ENCODE measurements at places on chromosomes 16 and 17. TPM values are rescaled to one million over a fixed set of nuclear protein-coding genes. Genes with fewer than 3 reads are reported as not detected.

DNA sequence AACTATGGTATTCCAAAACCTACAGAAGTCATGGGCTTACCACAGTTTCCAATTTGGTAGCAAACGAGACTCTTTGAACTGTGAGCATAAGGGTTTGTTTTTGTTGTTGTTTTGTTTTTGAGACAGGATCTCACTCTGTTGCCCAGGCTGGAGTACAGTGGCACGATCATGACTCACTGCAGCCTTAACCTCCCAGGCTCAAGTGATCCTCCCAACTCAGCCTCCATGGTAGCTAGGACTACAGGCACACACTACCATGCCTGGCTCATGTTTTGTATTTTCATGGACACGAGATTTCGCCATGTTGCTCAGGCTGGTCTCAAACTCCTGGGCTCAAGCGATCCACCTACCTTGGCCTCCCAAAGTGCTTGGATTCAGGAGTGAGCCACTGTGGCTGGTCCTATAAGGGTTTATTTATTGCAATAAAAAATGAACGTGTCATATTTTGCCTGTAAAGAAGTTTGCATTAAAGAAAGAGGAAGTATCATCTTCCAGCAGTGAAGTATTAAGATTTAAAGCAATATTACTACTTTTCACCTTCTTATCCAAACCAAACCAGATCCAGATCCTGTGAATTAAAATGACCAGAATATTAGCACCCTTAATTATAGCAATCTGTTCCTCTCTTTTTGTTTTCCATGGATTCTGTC lies 37.2 kb downstream of the KCNJ2 start:
- no peak for DNase-seq

DNA sequence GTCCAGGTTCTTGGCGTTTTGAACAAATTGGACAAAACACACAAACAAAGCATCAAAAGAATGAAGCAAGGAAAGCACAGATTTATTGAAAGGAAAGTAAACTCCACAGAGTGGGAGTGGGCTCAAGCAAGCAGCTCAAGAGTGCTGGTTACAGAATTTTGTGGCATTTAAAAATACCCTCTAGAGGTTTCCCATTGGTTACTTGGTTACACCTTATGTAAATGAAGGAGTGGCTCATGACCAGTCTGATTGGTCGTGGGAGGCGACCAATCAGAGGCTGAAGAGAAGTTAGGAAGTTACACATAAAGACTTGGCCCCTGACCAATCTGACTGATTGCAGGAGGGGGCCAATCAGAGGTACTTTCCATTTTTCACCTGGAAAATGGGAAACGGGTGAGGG lies 1373.8 kb upstream of the GOT2 start:
- DNase-seq: no peak

DNA sequence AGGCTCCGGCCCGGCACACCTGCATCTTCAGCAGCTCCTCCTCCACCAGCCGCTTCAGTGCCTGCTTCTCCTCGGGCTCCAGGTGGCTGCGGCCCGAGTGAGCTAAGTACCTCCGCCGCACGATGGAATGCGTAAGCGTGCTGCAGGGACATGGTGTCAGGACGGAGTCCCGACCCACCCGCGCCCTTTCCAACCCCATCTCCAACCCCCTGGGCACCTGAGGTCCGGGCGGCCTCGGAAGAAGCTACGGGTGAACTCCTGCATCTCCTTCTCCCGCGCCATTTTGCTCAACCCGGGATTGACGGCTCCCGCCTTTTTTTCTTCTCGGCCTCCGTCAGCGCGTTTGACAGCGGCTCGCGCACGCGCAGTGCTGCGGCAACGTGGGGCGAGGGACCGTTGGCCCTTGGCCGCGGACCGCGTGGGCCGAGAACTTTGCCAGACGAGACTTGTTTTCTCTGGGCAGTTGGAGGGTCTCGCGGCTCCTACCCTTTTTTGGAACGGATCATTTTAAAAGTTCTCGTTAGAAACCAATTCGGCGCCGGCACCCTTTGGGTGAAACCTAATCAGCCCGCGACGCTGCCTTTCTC lies at the start of gene HIRIP3:
Gene HIRIP3 (minus strand): TSS at position 294 of the 587 bp plus-strand sequence. CDS start 12 bp downstream, at position 282.
- no peak for DNase-seq

DNA sequence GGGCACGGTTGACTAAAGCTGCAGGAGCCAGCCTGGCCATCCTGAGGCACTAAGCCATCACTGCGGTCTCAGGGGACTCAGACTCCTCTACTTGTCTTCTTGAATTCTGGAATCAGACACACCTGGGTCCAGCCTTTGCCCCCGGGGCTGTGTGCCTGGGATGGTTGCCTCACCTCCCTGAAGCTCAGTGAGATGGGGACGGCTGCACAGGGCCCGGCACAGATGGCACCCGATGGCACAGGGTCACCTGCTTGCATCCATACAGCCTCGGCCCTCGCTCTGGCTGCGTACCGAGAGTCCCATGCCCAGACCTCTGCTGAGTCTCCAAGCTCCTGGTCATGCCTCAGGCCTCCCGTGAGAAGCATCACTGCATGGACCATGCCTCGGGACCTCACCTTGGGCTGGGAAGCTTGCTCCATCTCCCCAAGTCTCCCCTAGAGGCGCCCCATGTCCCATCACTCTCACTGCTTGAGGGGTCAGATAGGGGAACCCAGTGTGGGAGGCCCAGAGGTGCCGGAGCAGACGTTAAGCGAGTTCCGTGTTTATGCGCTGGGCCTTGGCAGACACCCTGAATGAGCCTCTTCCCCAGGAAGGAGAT lies 316.3 kb downstream of the SEC14L1 start:
- no peak for DNase-seq

DNA sequence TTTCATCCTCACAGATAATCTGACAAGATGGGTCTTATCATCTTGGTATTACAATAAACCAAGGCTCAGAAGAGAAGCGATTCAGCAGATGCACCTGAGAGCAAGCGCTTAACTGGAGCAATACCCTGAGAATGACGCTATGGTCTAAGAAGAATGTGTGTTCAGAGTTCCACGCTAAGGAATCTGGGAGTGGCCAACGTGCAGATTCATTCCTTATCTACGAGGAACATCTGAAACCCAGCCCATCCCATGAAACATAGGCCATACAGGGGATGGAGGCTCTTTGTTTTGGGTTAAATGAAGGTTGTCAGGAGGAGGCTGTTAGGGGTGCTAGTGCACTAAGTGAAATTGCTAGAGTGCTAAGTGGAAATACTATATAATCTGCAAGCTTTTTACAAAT lies 28.5 kb upstream of the KDM8 start:
- DNase-seq: no peak

The RND2 gene
- total RNA-seq: 56.8 TPM

The KRT33A gene
- total RNA-seq: not detected
